Adipocyte (in vitro differentiated cells): ENCODE measurements at places on chromosomes 3 and 15.

- DNase-seq: peak; percentile 71
Observed at GRCh38 chr3:142028243-142028777, 121.0 kb downstream of the TFDP2 start.

DNA sequence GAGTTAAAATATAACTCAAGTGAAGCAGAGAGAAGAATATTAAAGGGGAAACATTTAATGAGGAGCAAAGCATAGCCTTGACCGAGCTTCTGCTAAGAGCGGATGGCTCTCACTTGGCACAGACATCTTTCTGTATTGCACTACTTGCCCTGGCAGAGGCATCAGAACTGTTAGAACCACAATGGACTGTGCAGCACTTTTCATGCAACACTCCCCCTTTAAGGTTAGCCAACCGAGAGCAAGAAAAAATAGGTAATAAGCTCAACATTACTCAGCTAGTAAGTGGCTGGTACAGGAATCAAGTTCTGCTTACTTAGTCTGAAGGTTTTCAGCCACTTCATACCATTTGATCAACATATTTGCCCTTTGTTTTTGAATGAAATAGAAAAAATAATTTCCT lies 33.7 kb downstream of the CRTC3 start:
- DNase-seq: no peak

- DNase-seq: no peak
Observed at GRCh38 chr3:188559072-188559429, 405.1 kb downstream of the LPP start.

DNA sequence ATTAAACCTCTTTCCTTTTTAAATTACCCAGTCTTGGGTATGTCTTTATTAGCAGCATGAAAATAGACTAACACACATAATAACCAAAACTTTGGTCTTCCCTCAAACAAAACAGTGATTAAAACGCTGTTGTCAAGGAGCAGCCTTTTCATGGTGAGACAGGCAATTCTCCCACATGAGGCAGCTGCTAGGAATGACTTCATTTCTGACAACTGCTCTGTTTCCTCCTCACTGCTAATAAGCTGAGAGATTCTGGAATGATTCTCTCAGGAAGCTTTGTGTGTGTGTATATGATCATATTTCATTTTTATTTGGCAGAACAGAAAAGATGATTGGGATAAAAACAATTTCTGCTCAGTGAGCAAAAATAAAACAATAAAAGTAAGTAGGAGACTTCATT lies 580.6 kb upstream of the ADAMTS9 start:
- DNase-seq: peak; percentile 46

GRCh38 chr3:71565976-71566375 lies 17.6 kb downstream of the FOXP1 start:
- no peak for DNase-seq

GRCh38 chr3:41681479-41681878 lies 280.4 kb downstream of the ULK4 start:
- DNase-seq: peak; percentile 94

DNA sequence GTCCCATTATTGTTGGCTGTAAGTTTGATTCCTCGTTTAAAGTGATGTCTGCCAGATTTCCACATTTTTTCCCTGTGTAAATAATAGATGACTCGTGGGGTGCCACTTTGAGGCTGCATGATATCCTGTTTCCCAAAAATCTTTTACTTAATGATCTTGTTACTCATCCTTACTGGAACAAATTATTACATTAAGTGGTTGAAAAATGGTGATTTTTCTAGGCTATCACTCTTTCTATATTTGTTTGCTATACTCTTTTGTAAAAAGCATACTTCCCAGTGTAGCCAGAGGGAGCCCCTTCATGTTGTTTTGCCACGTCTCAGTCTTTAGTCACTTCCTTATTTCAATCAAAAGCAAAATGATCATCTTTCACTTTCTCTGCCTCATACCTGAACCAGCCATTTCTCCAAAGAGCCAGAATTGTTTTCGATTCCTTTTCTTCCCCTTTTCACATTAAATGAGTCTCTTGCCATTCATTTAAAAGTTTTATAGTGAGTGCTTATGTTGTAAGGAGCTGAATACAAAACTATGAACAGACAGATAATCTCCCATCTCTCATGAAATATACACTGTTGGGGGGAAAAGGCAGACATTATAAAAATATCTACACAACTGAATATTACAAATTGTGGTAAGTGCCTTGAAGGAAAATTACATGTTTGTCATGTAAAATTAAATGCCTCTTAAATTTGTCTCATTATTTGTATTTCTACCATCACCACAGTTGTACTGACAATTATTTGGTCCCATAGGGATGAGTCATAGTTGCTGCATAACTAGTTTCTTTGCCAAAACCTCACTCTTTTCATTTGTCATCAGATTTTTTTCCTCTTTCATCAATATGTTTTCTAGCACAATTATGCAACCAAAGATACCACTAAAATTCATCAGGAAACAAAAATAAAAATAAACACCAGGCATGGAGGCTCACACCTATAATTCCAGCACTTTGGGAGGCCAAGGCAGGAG lies 41.5 kb downstream of the ADGRG7 start:
- peak; percentile 64 for DNase-seq

DNA sequence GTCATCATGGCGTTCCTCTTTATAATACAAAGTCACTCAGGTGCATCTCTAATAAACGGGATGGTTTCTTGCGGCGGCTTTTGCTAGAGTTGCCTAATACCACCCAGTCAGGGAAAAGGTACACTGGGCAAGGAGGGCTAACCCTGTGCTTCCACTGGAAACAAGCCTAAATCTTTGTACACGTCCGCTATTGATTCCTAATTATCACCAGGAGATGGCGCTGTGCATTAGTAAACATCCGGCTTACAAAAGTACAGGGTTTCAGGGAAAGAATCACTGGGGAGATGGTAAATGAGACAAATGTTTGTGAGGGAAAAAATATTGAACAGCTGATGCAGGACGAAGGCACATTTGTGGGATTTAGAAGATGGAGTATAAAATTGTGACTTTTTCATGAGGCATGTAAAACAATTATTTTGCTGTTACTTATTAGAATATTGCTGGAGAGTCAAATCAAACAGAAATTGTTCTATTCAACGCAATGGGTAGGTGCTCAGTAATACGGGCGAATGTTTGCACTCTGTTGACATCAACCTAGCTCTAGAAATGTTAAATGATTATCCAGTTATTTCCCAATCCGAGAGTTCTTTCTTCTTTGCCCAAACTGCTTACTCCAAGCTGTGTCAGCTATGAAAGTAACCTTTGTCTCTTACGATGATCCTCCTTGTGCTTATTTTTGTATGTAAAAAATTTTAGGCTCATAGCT lies 50.6 kb downstream of the GMNC start:
- peak; percentile 89 for DNase-seq

- no peak for DNase-seq
Observed at GRCh38 chr3:151124476-151124875, 39.0 kb downstream of the MED12L start.

GRCh38 chr3:42979044-42979972 lies at the start of gene GASK1A:
Gene GASK1A, plus strand, starts transcription at chr3:42979311. Its CDS starts 332 bp downstream, at chr3:42979643.
- DNase-seq: peak; percentile 39

DNA sequence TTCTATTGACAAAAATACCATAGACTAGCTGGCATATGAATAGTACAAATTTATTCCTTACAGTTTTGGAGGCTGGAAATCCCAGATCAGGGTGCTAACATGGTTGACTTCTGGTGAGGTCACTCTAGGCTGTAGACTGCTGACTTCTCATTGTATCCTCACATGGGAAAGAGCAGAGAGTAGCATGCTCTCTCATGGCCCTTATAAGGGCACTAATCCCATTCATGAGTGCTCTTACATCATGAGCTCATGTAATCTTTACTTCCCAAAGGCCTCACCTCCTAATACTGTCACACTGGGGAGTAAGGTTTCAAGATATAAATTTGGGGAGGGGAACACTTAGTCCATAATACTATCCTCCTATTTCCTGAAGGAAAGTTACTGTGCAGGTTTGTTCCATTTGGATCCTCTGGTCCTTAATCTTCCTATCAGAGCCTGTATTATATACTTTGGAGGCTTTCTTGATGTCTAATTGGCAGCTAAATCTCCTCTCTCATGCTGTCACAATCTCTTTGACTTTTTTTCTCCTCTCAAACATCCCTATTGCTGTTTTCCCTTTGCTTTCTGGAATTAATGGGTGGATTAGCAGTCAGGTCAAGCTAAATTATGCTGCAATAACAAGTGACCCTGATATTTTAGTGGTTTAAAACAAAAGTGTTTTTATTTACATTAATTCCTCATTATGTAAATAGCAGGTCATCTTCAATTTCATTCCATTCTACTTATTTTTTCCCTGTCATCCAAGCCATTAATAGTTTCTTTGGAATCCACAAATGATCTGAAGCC lies 23.1 kb upstream of the LEKR1 start:
- DNase-seq: no peak

DNA sequence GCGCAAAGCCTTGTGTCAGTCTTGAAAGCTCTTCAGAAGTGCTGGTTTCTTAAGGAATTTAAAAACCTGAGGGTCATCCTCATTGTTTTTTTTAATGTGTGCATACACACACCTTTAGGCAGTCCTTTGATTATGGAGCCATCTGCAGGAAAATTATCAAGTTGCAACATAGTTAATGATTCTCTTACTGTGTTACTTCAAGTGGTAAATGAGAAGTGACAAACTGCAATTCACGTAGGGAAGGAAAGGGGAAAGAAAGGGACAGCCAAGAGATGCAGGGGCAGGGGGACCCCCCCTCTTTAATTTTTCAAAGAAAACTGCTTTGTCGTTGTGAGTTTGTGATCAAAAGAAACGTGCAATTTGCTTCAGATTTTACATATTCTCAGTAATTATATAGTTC lies 162.4 kb upstream of the CGNL1 start:
- DNase-seq: peak; percentile 55

- no peak for DNase-seq
Observed at GRCh38 chr15:42283671-42284070, 10.4 kb upstream of the TMEM87A start.

- DNase-seq: peak; percentile 68
Observed at GRCh38 chr3:45082142-45082538, 56.0 kb downstream of the CLEC3B start.

GRCh38 chr15:20348900-20349773 lies 192.5 kb downstream of the GOLGA6L6 start:
- DNase-seq: no peak

DNA sequence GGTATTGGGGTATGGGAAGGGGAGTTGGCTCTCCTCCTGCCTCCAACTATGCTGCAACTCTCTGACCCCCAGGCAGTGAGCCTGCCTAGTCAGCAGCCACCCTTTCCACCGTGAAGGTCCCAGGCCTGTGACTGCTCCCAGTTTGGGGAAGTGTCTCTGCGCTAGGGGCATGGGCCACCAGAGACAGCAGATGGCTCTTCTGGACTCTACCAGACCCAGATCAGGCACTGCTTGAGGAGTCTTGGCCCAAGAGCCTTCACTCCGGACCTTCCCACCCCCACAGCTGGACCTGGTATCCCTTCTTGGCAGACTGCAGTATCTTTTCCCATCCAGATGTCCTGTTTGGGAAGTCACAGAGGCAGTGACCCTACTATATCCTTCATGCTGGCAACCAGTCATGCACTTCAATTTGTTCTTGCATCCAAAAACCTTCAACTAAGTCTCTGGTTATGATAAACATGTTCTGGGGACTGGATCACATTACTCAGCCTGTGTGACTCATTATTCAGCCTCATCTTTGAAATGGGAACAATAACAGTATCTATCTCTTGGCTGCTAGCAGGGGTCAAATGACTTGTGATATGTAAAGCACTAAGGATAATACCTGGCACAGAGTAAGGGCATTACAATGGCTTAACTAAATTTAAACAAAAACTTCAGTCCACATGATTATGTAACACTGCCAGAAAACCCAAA lies 62.7 kb downstream of the POMGNT2 start:
- no peak for DNase-seq

- no peak for DNase-seq
Observed at GRCh38 chr3:66582721-66583423, 82.0 kb upstream of the LRIG1 start.

DNA sequence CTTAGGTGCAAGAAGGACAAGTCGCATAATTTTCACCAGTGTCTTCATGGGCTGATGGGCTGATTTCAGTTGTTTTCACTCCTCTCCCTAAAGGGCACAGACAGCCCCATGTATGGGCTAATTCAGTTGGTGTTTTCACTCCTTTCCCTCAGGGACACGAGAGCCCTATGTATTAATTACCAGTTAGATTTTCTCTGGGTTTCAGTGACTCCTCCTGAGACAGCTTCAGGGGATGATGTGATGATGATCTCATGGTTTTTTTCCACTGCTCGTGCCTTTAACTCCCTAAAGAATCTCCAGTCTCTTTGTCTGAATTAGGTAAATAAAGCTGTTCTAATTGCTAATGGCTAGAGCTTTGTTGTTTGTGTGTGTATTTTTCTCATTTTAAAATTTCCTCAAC lies 9.9 kb downstream of the RAMAC start:
- no peak for DNase-seq

DNA sequence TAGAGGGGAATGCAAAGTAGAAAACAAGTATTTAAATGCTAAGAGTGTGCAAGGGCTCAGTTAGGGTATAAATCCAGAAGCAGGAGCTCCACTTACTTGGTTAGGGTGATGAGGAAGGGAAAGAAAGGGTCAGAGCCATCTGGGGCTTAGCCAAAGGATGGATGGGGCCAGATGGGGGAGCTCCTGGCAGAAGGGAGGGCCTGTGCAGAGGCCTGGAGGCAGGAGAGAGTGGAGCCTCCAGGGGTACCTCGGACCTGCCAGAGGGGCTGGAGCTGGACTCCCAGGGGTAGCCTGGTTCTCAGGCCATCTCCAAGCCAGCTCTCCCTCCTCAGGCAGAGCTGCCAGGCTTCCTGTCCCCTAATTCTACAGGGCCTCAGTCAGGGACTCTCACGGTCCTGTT lies 506.3 kb downstream of the SHQ1 start:
- DNase-seq: peak; percentile 46

DNA sequence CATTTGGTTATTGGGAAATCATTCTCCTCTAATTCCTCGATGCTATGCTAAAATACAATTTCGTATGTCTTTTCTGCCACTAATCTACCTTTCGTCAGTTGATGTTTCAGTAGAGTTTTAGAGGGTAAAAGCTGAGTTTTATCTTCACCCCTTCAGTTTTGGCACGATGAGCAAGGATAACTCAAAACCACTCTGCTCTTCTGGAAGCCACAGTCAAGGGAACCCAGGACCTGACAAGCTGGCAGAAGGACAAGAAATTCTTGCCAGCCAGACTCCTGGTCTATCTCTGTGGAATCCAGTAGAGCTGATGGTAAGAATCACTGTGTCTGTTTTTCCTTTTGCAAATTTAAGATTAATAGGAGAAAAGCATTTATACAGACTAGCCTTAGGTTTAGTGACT lies 414.4 kb upstream of the LRRC3B start:
- DNase-seq: no peak

DNA sequence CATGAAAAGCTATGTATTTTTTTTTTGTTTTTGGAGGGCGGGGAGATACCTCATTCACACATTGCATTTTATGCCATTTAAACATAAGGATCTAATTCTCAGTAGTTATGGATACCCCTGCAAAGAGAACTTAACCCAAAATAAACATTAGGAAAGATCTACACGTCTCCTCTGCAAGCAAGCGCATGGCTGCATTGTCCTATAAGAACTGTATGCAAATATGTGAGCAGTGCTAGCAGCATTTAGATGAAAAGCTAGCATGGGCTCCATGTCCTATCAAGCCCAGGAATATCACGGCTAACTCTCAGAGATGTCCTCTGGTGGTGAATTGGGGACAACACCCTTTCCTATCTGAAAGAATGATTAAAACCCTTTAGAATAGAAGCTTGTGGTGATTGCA lies 292.8 kb downstream of the MEX3B start:
- DNase-seq: peak; percentile 54

- no peak for DNase-seq
Observed at GRCh38 chr3:17300441-17300840, 415.7 kb downstream of the PLCL2 start.

- no peak for DNase-seq
Observed at GRCh38 chr3:121473001-121473400, 72.8 kb downstream of the POLQ start.

- DNase-seq: no peak
Observed at GRCh38 chr15:74240897-74241614, 4.9 kb downstream of the CCDC33 start.
